Liver (tissue), 10 donors: ENCODE measurements at places on chromosomes 3 and 15. TPM values are rescaled to one million over a fixed set of nuclear protein-coding genes. Genes with fewer than 3 reads are reported as not detected.
A peak's percentile ranks its signal among the peaks of the same experiment; 100 is the strongest.

DNA sequence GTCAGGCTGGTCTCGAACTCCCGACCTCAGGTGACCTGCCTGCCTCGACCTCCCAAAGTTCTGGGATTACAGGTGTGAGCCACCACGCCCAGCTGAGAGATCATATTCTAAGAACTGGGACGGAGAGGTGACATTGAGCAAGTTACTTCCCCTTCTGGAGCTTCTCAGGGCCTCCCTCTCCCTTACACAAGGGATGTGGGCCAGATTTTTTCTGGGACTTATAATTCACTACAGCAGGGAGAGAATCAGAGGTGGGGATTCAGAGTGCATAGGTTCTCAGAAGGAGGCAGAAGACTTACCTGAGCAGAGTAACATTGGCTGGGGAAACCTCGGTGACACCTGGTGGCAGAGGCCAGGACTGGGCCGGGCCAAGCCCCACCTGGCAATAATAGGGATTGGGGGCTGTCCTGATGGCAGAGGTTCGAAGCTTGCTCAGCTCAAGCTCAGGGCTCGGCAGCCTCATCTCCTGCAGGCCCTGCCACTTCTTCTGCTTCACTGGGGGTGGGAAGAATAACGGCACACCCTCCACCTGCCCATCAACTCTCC lies 6.8 kb downstream of the LTK start:
- DNase-seq = no peak

DNA sequence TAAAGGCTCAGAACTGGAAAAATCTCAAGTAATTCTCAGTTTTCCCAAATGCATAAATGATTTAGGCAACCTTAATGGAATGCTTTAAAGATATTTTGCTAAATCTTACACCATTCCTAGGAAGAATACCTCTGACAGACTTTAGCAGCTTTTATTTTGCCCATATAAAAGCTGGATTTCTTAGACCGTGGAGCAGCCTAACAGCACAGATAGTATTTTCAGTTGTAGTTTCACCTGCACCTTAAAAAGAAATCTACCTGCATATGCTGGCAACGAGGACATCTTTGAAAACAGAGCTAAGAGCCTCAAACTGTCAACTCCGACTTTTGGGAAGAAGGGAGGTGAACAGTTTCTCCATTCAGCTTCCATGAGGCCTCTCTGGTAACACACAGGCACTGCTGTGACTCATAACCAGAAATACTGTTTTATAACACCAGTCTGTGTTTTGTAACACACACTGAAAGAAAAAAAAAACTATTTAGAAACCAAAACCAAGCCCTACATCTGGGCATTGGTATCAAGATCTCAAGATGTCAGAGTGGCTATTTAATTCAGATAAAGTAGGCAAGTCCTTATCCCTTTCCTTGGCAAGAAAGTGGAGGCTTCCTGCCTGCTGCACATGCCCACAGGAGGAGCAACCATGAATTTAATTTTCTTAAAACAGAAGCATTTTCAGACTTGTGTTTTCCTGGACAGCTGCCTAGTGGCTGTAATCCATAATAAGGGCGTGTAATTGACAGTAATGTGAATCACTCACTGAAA lies 181.5 kb upstream of the ICE2 start:
- DNase-seq = no peak

GRCh38 chr15:77436822-77437221 lies 16.1 kb downstream of the HMG20A start:
- no peak for DNase-seq

- no peak for DNase-seq
Observed at GRCh38 chr3:171542976-171543375, 82.8 kb upstream of the TNIK start.

GRCh38 chr3:132879656-132880055 lies 157.4 kb upstream of the NPHP3 start:
- no peak for DNase-seq

GRCh38 chr3:66692042-66692765 lies 191.4 kb upstream of the LRIG1 start:
- DNase-seq = no peak

- peak; percentile 34 for DNase-seq
Observed at GRCh38 chr15:54082836-54083492, 104.7 kb downstream of the UNC13C start.

TARS3 gene
- 7.8 TPM for total RNA-seq
